Stimulated activated CD4-positive, alpha-beta T cell treated with anti-CD3 and anti-CD28 coated beads, Interleukin-12 subunit alpha, Interleukin-12 subunit beta, amount 100 ng/mL, for 24 hours (primary cell): ENCODE measurements at places on chromosomes 13 and 19.

DNA sequence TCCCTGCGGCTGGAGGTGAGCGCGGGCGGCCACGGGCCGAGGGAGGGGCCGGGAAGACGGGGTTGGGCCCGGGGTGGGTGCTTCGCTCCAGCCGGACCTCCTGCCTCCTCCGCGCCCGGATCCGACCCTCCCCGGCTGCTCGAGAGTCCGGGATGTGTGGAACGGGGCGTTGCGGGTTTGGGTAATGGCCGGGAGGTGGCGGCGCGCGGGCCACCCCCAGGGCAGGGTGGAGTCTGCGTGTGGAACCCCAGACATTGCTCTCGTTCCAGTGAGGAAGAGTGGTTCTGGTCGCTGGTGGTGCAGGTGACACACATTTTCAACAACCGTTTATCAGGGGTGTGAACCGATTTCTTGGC lies 38.8 kb downstream of the ARHGEF7 start:
- peak; percentile 43 for DNase-seq

- peak; percentile 59 for DNase-seq
Observed at GRCh38 chr13:76991432-76991795, 467 bp upstream of the CLN5 start.

DNA sequence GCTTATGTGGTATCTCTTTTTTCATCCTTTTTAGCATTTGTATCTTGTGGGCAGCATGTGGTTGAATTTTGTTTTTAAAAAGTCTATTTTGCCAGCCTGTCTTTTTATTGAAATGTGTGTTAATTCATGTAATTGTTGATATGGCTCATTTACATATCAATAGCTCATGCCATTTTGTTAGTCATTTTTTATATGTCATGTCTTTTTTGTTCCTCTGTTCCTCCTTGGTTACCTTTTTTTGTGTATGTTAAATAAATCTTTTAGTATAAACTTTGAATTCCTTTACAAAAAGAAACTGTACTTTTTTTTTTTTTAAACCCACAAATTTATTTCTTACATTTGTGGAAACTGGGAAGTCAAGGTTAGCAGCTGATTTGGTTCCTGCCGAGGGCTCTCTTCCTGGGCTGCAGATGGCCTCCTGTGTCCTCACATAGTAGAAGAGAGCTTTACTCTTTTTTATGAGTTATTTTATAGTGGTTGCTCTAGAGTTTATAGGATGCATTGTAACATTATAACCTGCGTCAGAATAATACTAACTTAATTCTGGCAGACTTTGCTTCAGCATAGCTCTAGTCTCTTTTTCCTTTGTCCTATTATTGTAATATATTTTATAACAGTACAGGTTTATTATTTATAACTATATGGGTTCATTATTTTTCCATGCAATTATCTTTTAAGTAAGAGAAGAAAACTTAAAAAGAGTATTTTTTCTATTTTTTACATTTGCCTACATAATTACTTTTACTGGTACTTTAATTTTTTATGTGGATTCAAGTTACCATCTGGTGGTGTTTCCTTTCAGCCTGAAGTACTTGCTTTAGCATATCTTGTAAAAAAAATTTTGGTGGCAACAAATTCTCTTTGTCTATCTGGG lies 86.3 kb downstream of the URI1 start:
- DNase-seq, result no peak

- DNase-seq, result no peak
Observed at GRCh38 chr19:17543986-17544385, 11.5 kb upstream of the COLGALT1 start.

GRCh38 chr19:7471696-7472615 lies 16.9 kb downstream of the PEX11G start:
- no peak for DNase-seq

GRCh38 chr19:44024900-44025216 lies 321 bp upstream of the ZNF222 start:
- DNase-seq, result no peak

DNA sequence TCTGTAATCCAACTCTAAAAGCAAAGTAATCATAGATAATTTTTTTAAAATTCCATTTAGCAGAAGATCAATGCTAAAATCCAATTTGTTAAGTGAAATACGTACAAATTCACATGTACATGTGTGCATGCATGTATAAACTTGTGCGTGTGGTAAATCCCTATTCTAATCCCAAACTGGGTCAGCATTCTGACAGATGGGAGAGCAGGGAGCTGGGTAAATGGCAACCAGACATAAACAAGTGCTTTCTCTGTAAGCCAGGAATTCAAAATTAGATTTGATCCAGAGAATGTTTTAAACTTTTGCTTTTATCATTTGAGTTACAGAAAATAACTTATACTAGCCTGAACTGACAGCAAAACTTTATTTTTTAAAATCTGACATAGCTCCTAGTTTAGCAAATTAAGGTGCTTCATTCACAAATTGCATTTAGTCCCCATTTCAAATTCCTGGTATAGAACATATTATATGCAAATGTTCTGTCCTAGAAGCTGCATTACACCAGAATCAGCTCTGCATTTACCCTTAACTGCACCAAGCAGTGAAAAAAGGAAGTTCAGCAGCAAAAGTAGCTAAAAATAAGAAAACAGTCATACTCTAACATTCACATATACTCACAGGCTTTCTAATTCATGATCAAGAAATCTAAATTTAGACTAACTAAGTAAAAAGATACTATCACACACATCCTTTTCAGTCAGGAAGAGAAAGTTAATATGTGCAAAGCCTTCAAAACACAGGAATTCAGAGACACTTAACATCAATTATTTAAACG lies 32.6 kb downstream of the UBL3 start:
- DNase-seq, result no peak

GRCh38 chr13:83716121-83716520 lies 166.2 kb downstream of the SLITRK1 start:
- DNase-seq, result no peak

DNA sequence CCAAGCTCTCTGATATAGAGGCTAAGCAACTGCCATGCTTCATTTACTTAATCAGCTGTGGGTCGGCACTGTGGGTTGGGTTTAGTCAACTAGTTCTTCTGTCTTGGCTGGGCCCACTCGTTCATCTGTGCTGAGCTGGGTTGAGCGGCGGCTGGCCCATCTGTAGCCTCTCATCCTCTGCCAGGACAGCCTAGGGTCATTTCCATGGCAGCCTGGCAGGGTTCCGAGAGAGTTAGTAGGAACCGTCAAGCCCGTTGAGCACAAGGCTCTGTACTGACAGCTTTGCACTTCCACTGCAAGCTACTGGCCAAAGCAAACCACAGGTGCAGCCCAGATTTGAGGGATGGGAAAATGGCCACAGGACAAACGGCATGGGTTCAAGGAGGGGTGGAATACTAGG lies 6.6 kb upstream of the ZNF835 start:
- no peak for DNase-seq

- peak; percentile 28 for DNase-seq
Observed at GRCh38 chr19:51607077-51607476, 23.1 kb downstream of the SIGLEC5 start.

DNA sequence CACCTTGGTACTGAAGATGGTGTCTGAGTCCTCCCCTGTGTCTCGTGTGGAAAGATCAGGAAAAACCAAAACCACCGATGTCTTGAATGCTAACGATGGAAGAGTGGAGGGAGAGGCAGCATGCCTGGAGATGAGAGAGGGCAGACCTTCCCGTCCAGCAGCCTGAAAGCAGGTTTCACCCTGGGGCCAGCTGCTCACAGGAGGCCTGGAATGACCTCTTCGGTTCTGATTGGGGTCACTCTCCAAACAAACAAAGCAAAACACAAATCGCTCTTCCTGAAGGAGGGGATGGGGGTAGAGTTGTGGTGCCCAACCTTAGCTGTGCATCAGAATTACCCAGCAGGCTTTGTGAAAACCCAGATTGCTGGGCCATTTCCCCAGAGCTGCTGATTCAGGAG lies 142.3 kb upstream of the SOX1 start:
- no peak for DNase-seq

- DNase-seq, result no peak
Observed at GRCh38 chr13:112624602-112625430, 36.9 kb upstream of the TUBGCP3 start.

DNA sequence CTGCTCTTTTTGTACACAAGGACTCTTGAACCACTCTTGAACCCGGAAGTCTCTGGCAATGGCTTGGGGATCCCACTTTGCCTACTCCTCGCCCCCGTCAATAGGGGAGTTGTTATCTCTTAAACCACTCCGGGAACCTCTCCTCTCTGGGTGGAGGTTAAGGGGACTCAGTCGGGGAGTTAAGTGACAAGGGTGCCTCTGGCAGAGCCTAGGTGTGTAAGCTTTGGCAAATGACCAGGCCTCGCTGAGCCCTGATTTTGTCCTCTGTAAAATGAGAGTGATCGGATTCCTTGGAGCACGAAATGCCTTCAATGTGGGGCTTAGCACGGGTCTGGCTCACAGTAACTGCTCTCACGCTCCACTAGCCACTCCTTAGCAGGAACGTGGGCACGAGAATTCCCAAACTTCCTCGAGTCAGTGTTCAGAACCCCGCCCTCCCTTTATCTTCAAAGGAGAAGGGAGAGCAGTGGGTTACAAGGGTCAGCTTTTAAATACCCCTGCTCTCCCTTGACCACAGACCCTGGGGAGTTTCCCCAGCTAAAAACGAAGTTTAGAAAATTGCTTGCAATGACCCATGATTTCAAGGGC lies 193.3 kb downstream of the KATNAL1 start:
- no peak for DNase-seq

GRCh38 chr13:107866032-107866940 lies 349.1 kb downstream of the LIG4 start:
- no peak for DNase-seq

- DNase-seq, result no peak
Observed at GRCh38 chr19:51103926-51104341, 4.3 kb downstream of the CTU1 start.

DNA sequence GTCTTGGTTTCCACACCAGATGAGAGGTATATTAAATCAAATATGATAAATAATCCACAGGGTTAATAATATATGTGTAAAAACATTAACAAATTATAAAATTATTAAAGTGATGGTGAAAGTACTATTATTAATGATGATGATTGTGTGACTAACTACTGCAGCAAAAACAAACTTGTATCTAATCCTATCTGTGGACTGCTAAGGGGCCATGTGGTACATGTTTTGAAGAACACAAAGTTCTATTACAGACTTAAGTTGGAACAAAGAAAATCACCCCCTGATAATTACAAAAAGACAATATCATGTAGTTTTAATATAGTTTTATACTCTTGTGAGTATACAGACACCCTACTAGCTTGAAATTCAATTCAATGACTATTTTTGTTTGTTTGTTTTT lies 504.2 kb upstream of the NBEA start:
- DNase-seq, result no peak

DNA sequence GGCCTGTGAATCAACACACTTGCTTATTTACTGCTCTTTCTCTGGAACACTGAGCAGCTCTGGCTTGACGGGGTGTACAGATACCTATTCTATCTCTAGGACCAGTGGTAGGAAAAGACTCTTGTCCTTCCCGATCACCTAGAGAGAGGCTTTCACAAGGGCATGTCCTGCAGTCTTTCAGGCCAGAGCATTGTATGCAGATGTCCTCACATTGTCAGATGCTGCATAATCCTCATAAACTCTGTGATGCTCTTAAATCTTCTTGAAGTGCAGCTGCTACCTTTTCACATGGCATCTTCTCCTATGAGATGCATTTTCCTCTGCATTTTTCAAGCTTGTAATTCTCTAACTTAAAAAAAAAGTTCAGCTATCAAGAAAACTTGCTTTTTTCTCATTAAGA lies 369.4 kb downstream of the OLFM4 start:
- DNase-seq, result no peak

DNA sequence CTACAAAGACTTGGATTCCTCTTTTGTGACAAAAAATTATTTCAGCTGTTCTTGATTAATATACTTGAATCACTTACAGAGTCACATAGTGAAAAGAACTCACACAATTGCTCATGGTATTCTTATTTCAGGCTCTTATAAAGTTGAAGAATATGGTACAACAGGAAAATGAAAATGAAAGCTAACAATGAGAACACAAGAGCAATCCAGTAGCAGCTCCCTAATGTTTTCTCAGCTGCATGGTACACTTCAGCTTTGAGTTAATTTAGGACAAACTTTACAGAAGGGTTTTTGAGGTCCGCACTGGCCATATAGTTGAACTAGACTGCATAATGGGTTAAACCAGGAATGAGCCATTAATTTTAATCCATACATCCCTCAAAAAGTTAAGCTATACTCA lies 1261.8 kb downstream of the SLITRK5 start:
- no peak for DNase-seq

GRCh38 chr13:28415994-28416421 lies 78.9 kb downstream of the FLT1 start:
- no peak for DNase-seq

DNA sequence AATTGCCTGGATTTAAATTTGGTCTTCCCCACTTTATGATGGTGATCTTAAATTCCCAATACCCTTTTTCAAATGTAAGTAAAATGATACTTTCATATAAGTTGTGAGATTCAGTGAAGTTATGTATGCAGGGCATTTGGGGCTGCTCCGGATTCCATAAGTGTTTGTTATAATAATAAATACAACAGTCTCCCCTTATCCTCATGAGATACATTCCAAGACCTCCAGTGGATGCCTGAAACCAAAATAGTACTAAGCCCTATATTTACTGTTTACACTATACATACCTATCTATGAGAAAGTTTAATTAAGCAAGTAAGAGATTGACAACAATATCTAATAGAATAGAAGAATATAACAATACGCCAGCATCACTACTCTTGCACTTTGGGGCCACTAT lies 2237.8 kb downstream of the PCDH9 start:
- DNase-seq, result no peak

GRCh38 chr13:48862572-48862971 lies 113.1 kb upstream of the FNDC3A start:
- DNase-seq, result no peak

DNA sequence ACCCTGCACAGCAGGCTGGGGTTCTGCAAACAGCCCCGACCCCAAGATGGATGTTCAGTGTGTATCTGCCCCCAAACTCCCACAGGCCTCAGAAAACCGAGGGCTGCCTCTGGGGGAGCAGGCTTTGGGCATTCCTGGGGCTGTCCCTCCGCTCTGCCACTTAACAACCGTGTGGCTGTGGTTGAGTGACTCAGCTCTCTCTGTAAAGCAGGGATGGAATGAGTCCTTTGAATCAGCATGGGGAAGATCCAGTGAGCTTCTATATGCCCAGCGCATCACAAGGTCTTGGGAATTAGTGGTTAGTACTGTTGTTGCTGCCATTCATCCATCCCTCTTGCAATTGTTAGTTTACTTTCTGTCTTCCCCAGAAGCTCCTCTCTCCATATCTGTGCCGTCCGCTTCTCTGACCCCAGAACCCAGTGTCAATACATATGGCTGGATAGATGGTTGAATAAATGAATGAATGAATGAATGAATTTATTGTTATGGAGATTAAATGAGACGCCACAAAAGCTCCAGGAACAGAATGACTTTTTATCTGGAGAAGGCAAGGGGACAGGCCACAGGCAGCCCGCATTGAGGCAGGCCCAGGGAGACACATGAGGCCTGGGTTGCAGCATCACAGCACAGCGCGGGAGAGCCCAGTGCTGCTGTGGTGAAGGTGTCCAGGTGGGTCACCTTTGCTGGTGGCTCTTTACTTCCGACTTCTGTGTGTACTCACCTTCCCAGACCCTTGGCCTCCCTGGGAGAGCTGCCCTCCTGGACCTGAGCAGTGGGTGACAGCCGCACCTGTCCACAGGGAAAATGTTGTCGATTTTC lies 89.2 kb downstream of the RGCC start:
- no peak for DNase-seq

GRCh38 chr13:67183151-67183550 lies 47.0 kb downstream of the PCDH9 start:
- no peak for DNase-seq

- no peak for DNase-seq
Observed at GRCh38 chr13:23433171-23434153, at the start of gene SACS. TSS of gene SACS (minus strand) at chr13:23433702. CDS start at chr13:23411239, 22,463 bp downstream.

- DNase-seq, result no peak
Observed at GRCh38 chr13:112187527-112188297, 120.8 kb downstream of the SOX1 start.
